RCC 7860 (cell line): ENCODE measurements at places on chromosomes 5 and 9.

- DNase-seq, result no peak
These were observed 47.1 kb upstream of the IFNK start for GRCh38 chr9:27476870-27477515.

GRCh38 chr9:126791406-126792230, 13.2 kb upstream of the ZBTB43 start:
- DNase-seq, result peak; percentile 39

GRCh38 chr5:77304388-77304787, 93.9 kb downstream of the PDE8B start:
- no peak for DNase-seq

DNA sequence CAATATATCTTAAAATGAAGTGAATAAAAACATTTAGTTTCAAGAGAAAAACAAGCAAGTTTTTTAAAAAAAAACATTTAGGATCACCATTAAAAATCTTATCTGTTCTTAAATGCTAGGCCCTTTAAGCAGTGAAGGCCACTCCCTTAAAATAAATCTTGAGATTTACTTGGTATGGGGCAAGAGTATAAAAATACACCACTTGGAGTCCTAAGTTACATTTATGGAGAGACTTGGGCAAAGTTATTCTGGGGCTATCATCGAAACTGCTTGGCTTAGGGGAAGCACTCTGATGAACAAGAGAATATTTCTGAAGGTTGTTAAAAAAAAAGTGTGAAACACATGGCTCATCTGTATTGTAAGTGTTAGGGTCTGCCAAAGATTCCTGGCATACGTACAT, 97.4 kb downstream of the NR3C1 start:
- DNase-seq, result no peak

DNA sequence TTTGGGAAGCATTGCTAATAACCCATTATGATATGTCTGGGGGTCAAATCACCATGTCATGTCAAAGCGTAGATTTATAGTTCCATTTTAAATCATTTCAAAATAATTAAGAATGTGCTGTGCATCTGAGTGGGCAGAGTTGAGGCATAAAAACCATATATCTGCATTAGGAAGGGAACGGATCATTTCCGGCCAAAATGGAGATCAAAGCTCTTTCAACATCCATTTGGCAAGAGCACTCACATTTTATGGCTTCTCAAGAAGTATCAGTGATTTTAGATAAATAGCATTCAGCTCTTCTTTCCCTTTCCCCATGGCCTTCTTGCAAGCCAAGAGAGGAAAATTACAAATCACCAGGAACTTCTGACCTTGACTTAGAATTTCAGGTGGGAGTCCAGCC, 89.9 kb downstream of the HSPA4 start:
- no peak for DNase-seq

DNA sequence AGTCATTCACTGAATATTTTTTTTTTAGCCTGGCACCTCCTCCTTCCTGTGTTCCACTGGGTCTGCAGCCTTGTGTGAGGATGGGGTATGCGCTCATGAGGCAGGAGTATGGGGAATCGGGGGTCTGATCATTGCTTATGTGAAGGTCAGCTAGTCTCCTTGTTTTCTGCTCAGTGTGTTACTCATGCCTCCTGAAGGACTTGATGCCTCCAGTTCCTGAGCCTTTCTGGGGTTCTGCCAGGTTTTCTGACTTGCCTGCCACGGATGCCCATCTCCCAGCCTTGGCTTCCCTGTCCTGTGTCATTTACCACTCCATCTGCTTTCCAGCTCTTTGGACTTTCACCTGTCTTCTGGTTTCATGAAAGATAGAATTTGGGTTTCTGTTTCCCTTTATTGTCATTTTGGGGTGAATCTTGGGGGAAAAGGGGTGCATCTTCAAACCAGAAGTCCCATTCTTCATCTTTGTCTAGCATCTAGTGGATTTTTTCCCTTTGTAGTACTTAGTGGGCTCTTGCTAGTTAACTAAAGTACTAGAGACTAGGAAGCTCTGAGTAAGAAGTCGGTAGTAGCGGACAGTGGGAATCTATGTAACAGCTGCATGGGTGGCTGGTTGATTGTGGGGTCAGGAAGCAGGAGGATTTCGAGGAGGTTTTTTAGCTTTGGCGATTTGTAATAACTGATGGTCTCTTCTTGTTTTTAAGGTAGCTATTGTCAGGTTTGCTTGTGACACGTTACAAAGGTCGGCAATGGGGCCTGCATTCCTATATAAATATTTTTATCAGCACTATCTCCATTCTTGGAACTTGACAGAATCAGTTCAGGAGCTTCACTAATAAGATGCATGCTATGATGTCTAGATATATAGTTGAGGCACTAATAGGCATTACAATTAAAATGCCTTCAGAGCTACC, 8.2 kb downstream of the OTULIN start:
- DNase-seq, result no peak

GRCh38 chr9:93182572-93182971, 1.4 kb upstream of the WNK2 start:
- DNase-seq, result no peak

DNA sequence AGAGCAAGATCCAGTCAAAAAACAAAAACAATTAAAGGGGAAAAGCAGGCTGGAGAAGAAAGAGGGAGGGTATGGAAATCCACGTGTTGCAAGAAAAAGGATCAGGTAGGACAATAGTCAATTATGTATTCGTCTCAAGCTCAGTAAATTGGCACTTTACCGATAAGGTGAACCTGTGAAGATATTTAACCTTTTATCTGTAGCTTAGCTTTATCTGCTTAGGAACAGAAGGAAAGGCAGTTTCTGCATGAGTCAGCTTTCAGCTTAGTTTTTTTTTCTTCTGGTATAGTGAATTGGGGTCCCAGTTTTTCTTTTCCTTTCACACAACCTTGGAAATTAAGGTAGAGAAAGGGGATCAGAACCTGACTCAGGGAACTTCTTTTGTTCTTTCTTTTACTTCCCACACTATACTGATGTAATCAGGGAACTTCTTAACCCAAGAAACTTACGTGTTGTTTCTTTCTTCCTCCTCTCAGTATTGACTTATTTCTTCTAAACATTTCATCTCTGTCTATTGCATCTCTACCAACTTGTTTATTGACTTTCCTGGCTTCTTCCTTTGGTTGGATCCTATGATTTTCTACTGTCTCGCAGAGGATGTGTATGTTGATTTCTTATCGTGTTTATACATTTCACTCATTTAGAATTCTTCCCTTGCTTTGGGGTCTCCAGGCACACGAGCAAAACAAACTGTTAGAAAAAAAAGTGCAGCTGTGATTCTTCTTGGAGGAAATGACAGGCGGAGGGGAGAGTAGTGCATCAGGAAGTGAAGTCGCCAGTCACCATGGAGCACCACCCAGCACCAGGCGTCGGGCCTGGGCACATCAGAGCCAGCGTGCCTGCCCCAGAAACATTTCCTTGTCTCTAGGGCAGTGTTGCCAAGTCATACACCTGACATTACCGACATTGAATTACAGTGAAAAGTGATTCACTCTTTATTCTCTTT, 123.0 kb upstream of the LHFPL2 start:
- no peak for DNase-seq

DNA sequence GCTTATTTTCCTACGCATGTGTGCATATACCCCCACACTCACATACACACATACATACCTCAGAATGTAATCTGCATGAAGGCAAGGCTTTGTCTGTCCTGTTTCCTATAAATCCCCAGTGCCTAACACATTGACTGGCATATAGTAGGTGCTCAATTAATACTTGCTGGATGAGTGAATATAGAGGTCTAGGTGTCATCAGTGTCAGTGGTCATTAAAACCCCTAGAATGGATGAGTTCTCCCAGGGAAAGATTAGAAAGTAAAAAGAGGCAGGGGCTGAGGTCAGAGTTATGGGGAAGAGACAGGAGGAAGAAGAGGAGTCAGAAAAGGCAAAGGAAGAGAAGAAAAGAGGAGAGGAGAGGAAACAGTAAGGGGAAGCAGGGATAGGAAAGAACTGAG, 4.7 kb downstream of the CPLX2 start:
- DNase-seq, result no peak

- no peak for DNase-seq
These were observed 11.6 kb upstream of the PAPPA start for GRCh38 chr9:116141864-116142561.

- DNase-seq, result no peak
These were observed 11.4 kb downstream of the MRRF start for GRCh38 chr9:122276096-122276495.

GRCh38 chr9:93955111-93955980, at the start of gene BARX1:
Gene BARX1 (minus strand): TSS chr9:93955355. CDS start chr9:93955146, 209 bp downstream.
- no peak for DNase-seq

GRCh38 chr9:97964901-97965300, 18.2 kb upstream of the ANP32B start:
- no peak for DNase-seq

- no peak for DNase-seq
These were observed 12.8 kb upstream of the TLR4 start for GRCh38 chr9:117691367-117691766.

DNA sequence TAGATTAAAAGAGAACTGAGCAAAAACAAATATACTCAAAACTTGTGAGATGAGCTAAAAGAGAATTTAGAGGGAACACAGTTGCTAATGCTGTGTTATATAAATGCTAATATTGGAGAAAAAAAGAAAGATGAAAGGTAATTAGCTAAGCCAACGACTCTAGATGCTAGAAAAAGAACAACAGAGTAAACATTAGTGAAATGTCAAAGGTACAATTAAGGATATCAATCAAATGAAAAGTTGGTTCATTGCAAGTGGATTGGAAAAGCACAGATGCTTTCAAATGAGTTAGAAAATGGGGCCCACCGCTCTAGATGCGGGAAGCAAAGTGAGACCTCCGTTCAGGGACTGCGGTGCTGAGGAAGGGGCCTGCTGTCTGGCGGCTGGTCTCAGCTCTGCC, 17.9 kb upstream of the BARHL1 start:
- DNase-seq, result no peak

DNA sequence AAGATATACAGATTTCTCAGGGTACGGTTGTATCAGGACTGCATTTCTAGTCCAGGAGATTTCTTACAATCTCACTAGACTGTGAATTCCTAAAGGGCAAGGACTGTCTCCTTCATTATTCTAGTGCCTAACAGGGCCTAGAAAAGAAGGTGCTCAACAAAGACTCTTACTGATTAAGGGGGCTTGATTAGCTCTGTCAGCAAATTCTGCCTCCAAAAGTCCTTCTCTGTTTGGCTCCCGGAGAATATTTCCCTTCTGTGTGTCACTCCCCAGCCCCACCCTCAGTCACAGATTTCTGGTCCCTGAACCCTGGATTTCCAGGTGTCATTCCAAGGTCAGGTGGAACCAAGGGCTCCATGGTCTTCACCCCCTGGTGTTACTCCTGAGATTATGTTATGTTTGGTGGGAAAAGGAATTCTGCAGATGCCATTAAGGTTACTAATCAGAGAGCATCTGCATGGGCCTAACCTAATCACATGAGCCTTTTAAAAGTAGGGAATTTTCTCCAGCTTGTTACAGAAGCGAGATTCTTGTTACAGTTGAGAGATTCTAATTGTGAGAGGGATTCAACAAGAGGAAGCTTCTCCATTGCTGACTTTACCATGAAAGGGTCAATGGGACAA, 167.7 kb upstream of the LHFPL2 start:
- peak; percentile 52 for DNase-seq

- no peak for DNase-seq
These were observed 827.2 kb downstream of the MAT2B start for GRCh38 chr5:164332349-164333196.

GRCh38 chr5:1497795-1498622, 25.8 kb downstream of the LPCAT1 start:
- DNase-seq, result no peak

DNA sequence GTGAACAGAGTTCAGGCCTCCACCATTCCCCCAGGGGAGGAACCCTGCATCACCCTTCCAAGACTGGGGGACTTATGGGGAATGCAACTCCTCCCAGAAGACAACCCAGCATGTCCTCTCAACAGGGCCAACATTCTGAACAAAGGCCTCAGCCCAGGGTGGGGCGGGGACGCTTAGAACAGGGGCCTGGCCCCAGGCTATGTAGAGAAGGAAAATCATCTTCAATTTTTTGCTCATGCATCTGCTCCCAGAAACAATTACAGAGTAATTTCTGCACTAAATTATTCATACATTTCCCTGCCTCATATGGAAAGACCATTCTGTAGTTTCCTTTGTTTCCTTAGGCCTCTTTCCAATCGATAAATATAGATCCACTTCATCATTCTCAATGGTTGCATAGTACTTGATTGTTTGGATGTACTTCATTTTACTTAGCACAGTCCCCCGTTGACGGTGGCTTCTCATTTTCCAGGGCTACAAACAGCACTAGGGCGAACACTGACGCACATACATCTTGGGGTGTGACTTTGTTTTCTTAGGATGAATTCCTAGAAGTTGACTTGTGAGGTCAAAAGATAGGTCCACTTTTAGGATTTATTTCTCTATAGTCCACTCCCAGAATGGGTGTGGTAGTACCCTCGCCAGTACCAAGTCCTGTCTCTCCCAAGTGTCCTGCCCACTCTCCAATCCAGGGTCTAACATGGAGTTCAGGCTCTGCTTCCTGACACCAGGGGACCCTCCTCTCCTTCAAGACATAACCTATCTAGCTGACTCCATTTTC, 27.2 kb upstream of the SMU1 start:
- no peak for DNase-seq

- no peak for DNase-seq
These were observed 153 bp downstream of the ADAMTS2 start for GRCh38 chr5:179345183-179345432.

GRCh38 chr9:112542593-112543292, 56.1 kb downstream of the KIAA1958 start:
- DNase-seq, result no peak

DNA sequence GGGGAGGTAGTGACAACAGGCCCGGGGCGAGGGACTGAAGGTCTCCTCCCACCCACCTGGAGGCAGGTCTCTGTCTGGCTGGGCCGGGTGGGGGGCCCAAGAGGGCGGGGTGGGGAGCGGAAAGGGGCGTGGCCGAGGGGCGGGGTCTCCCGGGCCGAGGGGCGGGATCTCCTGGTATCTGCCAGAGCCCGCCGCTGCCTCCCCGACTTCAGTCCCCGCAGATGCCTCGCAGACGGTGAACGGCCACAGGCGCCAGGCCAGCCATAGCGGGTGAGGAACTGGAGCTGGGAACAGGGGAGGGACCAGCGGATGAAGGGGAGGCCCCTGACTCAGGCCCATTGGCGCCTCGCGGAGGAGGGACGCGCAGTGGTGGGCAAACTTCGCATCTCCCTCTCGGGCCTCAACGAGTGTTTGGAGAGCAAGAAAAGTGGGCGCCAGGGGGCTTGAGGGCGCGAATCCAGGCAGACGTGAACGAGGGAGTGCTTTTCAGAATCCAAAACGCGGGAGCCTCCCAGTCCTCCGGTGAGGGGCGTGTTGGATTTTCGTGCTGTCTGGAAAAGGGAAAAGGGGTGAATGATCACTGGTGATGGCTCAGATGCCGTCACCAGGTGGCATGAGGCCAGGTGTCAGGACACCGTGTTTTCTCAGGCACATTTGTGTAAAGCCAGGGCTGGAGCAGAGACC, at the start of gene ADGRD2:
Gene ADGRD2 (plus strand): TSS at position 211 of the 684 bp plus-strand sequence. CDS start 1,216 bp downstream, outside the sequence.
- DNase-seq, result no peak

DNA sequence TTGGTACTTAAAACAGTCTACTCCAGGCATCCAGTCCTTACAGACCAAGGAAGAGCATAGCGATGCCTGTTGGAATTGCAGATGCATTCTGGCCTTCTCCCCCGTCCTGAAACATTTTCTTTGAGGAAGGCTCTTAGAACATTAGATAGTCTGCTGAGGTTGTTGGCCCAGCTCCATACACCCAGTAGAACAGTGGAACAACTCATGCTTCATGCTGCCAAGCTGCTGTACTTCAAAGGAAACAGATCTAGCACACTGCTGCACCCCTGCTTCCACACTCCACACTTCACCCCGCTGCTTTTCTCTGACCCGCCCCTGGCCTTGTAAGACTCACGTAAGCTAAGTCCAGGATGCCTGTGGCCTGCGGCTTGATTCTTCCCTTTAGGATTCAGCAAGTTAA, 33.4 kb upstream of the NCS1 start:
- DNase-seq, result peak; percentile 93

- DNase-seq, result no peak
These were observed 26.9 kb upstream of the NTRK2 start for GRCh38 chr9:84642553-84643141.
